SJCRH30 (cell line): ENCODE measurements at places on chromosomes 6 and 20. TPM values are rescaled to one million over a fixed set of nuclear protein-coding genes. Genes with fewer than 3 reads are reported as not detected.

DNA sequence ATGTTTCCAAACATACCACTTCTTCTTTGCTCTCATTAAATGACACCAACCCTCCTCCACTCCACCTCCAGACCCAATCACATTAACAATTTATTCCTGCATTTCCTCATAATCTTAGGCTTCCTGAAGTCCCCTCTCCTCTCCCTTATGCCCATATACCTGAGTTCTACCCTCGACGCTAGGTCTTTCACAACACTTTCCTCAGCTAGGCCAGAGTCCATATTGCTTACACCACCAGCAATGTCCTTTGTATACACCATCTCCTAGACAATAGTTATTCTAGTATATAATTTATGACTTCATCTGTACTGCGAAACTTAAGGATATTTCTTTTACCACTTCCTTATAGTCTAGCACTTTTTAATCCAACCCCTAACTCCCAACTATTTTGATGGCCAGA lies 47.7 kb downstream of the SIM1 start:
- no peaks in the 10 kb centered on the region for H3K4me1 ChIP-seq
- no peaks in the 10 kb centered on the region for H3K27me3 ChIP-seq
- H3K4me3 ChIP-seq, result no peak overlapping the region
- H3K27ac ChIP-seq, result no peak overlapping the region
- H3K36me3 ChIP-seq, result no peaks in the 10 kb centered on the region
- no peak for DNase-seq

The COL21A1 gene
- 1.2 and 1.6 TPM in 2 replicates for total RNA-seq

GRCh38 chr6:169223006-169223405 lies 30.6 kb downstream of the THBS2 start:
- H3K36me3 ChIP-seq, result no peaks in the 10 kb centered on the region
- no peak overlapping the region for H3K4me3 ChIP-seq
- no peaks in the 10 kb centered on the region for H3K27me3 ChIP-seq
- H3K27ac ChIP-seq, result no peak overlapping the region

The TGM2 gene
- 0.10 and 0.13 TPM in 2 replicates for total RNA-seq

The CLDN20 gene
- total RNA-seq, result not detected in 2 replicates

The MAP7 gene
- total RNA-seq, result 0.06 and 0.13 TPM in 2 replicates

DNA sequence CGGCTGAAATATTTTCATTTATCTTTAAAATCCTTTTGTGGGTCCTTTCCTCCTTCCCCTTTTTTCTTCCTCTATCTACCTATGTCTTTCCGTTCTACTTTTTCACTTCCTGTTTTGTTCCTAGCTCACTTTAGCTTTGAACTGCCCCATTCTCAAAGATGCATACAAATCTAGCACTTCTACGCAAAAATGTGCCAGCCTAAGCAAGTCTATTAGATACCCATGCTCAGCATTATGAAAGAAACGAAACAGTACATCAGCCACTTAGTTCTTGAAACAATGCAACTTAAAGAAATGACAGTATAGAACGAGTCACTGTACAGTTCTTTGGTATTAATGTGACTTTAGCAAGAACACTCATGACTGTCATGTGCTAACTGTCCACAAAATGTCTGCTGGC lies 47.3 kb upstream of the MARCKS start:
- no peak overlapping the region for H3K27ac ChIP-seq
- no peaks in the 10 kb centered on the region for H3K27me3 ChIP-seq
- H3K4me3 ChIP-seq, result no peak overlapping the region
- no peaks in the 10 kb centered on the region for H3K36me3 ChIP-seq
- H3K4me1 ChIP-seq, result no peaks in the 10 kb centered on the region
- DNase-seq, result no peak

- no peaks in the 10 kb centered on the region for H3K27me3 ChIP-seq
- no peak overlapping the region for H3K4me3 ChIP-seq
- H3K36me3 ChIP-seq, result no peaks in the 10 kb centered on the region
- DNase-seq, result no peak
- H3K27ac ChIP-seq, result no peak overlapping the region
Measured at GRCh38 chr6:129096651-129097290, 213.8 kb downstream of the LAMA2 start.

- peaks cover 20% of the 10 kb centered on the region for H3K4me1 ChIP-seq
- peak overlapping the region; percentile 94 for H3K27ac ChIP-seq
- H3K36me3 ChIP-seq, result no peaks in the 10 kb centered on the region
- no peaks in the 10 kb centered on the region for H3K27me3 ChIP-seq
Measured at GRCh38 chr6:116008470-116009243, 52.0 kb downstream of the FRK start.

The NKX2-2 gene
- total RNA-seq, result not detected in 2 replicates

The RALGAPA2 gene
- 23.0 and 25.1 TPM in 2 replicates for total RNA-seq

- no peaks in the 10 kb centered on the region for H3K36me3 ChIP-seq
- H3K27ac ChIP-seq, result no peak overlapping the region
- DNase-seq, result peak; percentile 25
- peaks cover 6% of the 10 kb centered on the region; the same call in 1 of the 2 replicates for H3K4me1 ChIP-seq
- H3K27me3 ChIP-seq, result peaks cover 4% of the 10 kb centered on the region; the same call in 1 of the 2 replicates
Measured at GRCh38 chr6:99350573-99350972, 1.1 kb upstream of the FAXC start.

DNA sequence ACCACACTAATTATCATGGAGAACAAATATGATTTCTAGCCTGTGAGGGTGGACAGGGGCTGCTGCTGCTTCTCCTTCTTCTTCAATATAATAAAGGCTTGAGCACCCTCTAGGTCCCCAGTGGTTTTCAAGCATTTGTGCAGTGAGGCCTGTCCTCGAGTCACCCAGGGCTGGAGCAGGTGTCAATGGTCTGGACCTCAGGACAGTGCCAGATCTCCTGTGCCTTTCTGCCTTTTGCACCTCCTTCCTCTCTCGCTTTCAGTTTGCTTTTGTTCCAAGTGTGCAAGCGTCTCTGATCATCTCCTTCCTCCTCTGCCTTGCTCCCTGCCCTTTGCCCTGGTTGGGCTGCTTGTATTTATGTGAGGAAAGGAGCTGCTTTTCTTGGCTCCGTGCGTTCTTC lies 152.2 kb upstream of the SYNDIG1 start:
- H3K27me3 ChIP-seq, result no peaks in the 10 kb centered on the region
- H3K4me1 ChIP-seq, result no peaks in the 10 kb centered on the region
- H3K27ac ChIP-seq, result no peak overlapping the region
- no peaks in the 10 kb centered on the region for H3K36me3 ChIP-seq

The VIP gene
- total RNA-seq, result not detected in 2 replicates

DNA sequence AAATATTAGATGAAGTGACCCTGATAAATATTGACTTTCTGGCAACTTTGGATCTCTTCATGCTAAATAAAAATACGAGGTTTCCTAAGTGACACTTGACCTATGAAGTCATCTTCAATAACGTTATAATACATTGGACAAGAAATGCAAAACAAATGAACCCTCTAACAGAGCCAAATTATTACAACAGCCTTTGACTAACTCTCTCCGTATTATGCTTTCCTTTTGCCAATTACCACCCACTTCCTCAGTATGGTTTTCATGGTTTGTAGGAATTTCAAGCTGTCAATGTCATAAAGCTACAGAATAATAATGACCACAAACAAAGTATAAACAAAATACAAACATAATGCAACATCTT lies 210.5 kb downstream of the MOXD1 start:
- no peaks in the 10 kb centered on the region for H3K36me3 ChIP-seq
- no peak for DNase-seq
- H3K27me3 ChIP-seq, result no peaks in the 10 kb centered on the region
- H3K4me3 ChIP-seq, result no peak overlapping the region
- H3K4me1 ChIP-seq, result peaks cover 18% of the 10 kb centered on the region
- no peak overlapping the region for H3K27ac ChIP-seq

GRCh38 chr6:112049026-112049799 lies 4.7 kb upstream of the CCN6 start:
- DNase-seq, result no peak
- H3K4me1 ChIP-seq, result peaks cover 9% of the 10 kb centered on the region; the same call in 1 of the 2 replicates
- no peak overlapping the region for H3K4me3 ChIP-seq
- no peak overlapping the region for H3K27ac ChIP-seq
- no peaks in the 10 kb centered on the region for H3K36me3 ChIP-seq
- no peaks in the 10 kb centered on the region for H3K27me3 ChIP-seq

DNA sequence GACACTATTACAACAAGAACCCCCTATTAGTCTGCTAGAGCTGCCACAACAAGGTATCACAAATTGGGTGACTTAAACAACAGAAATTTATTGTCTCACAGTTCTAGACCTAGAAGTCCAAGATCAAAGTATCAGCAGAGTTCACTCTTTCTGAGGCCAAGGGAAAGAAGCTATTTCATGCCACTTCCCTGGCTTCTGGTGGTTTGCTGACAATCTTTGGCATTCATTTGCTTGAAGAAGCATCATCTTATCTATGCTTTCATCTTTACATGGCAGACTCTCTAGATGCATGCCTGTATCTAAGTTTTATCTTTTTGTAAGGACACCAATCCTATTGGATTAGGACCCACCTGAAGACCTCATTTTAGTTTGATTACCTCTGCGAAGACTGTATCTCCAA lies 296.8 kb upstream of the MARCKS start:
- peaks cover 15% of the 10 kb centered on the region for H3K4me1 ChIP-seq
- H3K27ac ChIP-seq, result no peak overlapping the region
- no peaks in the 10 kb centered on the region for H3K27me3 ChIP-seq

The DDX39B gene
- 673 and 762 TPM in 2 replicates for total RNA-seq

The DLL1 gene
- total RNA-seq, result 12.6 and 13.6 TPM in 2 replicates

GRCh38 chr6:157029980-157030690 lies 253.0 kb downstream of the ARID1B start:
- H3K4me1 ChIP-seq, result no peaks in the 10 kb centered on the region
- no peak overlapping the region for H3K4me3 ChIP-seq
- DNase-seq, result no peak
- H3K27me3 ChIP-seq, result no peaks in the 10 kb centered on the region
- H3K36me3 ChIP-seq, result no peaks in the 10 kb centered on the region
- H3K27ac ChIP-seq, result no peak overlapping the region

GRCh38 chr20:33232486-33233072 lies 3.2 kb upstream of the BPIFA1 start:
- H3K36me3 ChIP-seq, result no peaks in the 10 kb centered on the region
- peaks cover 11% of the 10 kb centered on the region; the same call in 1 of the 2 replicates for H3K27me3 ChIP-seq
- H3K27ac ChIP-seq, result no peak overlapping the region
- DNase-seq, result no peak

- H3K4me3 ChIP-seq, result no peak overlapping the region
- no peak for DNase-seq
- no peak overlapping the region for H3K27ac ChIP-seq
- H3K4me1 ChIP-seq, result no peaks in the 10 kb centered on the region
- peaks cover 2% of the 10 kb centered on the region; the same call in 1 of the 2 replicates for H3K36me3 ChIP-seq
- no peaks in the 10 kb centered on the region for H3K27me3 ChIP-seq
Measured at GRCh38 chr6:12022953-12023388, 10.9 kb downstream of the HIVEP1 start.

GRCh38 chr6:121521164-121521555 lies 85.7 kb downstream of the GJA1 start:
- H3K27ac ChIP-seq, result no peak overlapping the region
- no peaks in the 10 kb centered on the region for H3K27me3 ChIP-seq
- no peaks in the 10 kb centered on the region for H3K36me3 ChIP-seq
- no peaks in the 10 kb centered on the region for H3K4me1 ChIP-seq
- DNase-seq, result no peak

The BTN2A1 gene
- total RNA-seq, result 16.9 and 17.2 TPM in 2 replicates

GRCh38 chr6:36692220-36692619 lies 5.4 kb upstream of the RAB44 start:
- H3K4me1 ChIP-seq, result no peaks in the 10 kb centered on the region
- DNase-seq, result no peak
- no peaks in the 10 kb centered on the region for H3K27me3 ChIP-seq
- peaks cover 5% of the 10 kb centered on the region for H3K36me3 ChIP-seq

DNA sequence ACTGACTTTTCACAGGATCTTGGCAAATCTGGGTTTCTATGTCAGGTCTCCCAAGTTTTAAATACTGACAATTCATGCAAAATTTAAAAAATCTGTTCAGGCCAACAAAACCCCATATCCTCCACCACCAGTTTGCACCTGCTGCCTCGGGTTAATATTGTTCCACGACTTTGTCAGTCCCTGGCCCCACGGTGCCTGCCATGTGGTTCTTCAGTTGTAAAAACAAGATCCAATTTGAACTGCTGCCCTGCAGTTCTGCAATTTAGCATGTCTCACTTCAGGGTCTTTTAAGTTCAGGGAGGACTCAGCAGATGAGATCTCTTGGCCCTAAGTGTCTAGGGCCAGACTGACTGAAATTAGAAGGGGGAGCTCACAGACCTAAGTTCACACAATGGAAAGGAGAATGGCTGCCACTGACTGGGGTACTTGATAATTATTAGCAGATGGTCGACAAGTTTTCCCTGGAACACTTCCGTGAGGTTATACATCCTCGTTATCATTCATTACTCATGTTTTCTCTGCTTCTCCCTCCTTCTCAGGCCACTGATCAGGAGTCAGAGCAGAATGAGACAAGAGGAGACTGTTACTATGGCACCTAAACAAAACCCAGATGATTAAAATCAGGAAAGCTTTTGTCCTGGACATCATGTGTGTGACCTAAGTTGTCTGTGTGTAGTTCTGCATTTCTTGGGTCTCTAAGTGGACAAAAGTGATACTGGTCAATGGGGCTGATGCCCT lies 223.6 kb downstream of the KIF16B start:
- H3K36me3 ChIP-seq, result no peaks in the 10 kb centered on the region
- no peak overlapping the region for H3K27ac ChIP-seq
- 0 out of 2 replicates have a peak, but pooled peaks cover 5% of the 10 kb centered on the region for H3K27me3 ChIP-seq
- no peaks in the 10 kb centered on the region for H3K4me1 ChIP-seq
- H3K4me3 ChIP-seq, result no peak overlapping the region
- DNase-seq, result no peak

GRCh38 chr6:24910961-24911725 lies 24.6 kb downstream of the RIPOR2 start:
- H3K4me3 ChIP-seq, result peak overlapping the region; percentile 63
- no peaks in the 10 kb centered on the region for H3K36me3 ChIP-seq
- no peak overlapping the region for H3K27ac ChIP-seq
- no peaks in the 10 kb centered on the region for H3K27me3 ChIP-seq

The ZHX3 gene
- total RNA-seq, result 16.0 and 16.2 TPM in 2 replicates

- H3K27ac ChIP-seq, result no peak overlapping the region
- H3K36me3 ChIP-seq, result no peaks in the 10 kb centered on the region
- DNase-seq, result no peak
- H3K27me3 ChIP-seq, result no peaks in the 10 kb centered on the region; the same call in 1 of the 2 replicates
- no peaks in the 10 kb centered on the region for H3K4me1 ChIP-seq
- no peak overlapping the region for H3K4me3 ChIP-seq
Measured at GRCh38 chr6:169837529-169838250, 86.3 kb downstream of the ERMARD start.

The COL9A1 gene
- 4.7 and 4.8 TPM in 2 replicates for total RNA-seq

- H3K4me3 ChIP-seq, result peak within 1 kb of the TSS; percentile 67
- no peaks in the 10 kb centered on the region for H3K36me3 ChIP-seq
- no peaks in the 10 kb centered on the region; the same call in 1 of the 2 replicates for H3K4me1 ChIP-seq
Measured at GRCh38 chr20:1225783-1226654, at the start of gene RAD21L1. RAD21L1 (plus strand) TSS chr20:1226044; CDS start chr20:1228454, 2,410 bp downstream.

The SLC35B2 gene
- 27.8 and 28.5 TPM in 2 replicates for total RNA-seq

- H3K36me3 ChIP-seq, result no peaks in the 10 kb centered on the region
- peaks cover 19% of the 10 kb centered on the region for H3K4me1 ChIP-seq
- peak; percentile 88 for DNase-seq
- peak overlapping the region; percentile 83 for H3K4me3 ChIP-seq
- no peaks in the 10 kb centered on the region for H3K27me3 ChIP-seq
Measured at GRCh38 chr20:41316602-41317545, 657 bp downstream of the ZHX3 start.

The HNF4A gene
- not detected in 2 replicates for total RNA-seq

The TAGAP gene
- 4.7 and 5.2 TPM in 2 replicates for total RNA-seq

- peaks cover 35% of the 10 kb centered on the region for H3K4me1 ChIP-seq
- H3K27ac ChIP-seq, result no peak overlapping the region
- no peaks in the 10 kb centered on the region for H3K36me3 ChIP-seq
Measured at GRCh38 chr6:15790116-15790515, 127.3 kb upstream of the DTNBP1 start.

The CYP39A1 gene
- 2.5 and 2.6 TPM in 2 replicates for total RNA-seq
